Upper lobe of right lung (tissue), 1 donor: ENCODE measurements at places on chromosomes 5 and 9. TPM values are rescaled to one million over a fixed set of nuclear protein-coding genes. Genes with fewer than 3 reads are reported as not detected.

Gene AUH
- 18.6 TPM for total RNA-seq

Gene CCL21
- 37.7 TPM for total RNA-seq

Gene PHYKPL
- 96.1 TPM for total RNA-seq

DNA sequence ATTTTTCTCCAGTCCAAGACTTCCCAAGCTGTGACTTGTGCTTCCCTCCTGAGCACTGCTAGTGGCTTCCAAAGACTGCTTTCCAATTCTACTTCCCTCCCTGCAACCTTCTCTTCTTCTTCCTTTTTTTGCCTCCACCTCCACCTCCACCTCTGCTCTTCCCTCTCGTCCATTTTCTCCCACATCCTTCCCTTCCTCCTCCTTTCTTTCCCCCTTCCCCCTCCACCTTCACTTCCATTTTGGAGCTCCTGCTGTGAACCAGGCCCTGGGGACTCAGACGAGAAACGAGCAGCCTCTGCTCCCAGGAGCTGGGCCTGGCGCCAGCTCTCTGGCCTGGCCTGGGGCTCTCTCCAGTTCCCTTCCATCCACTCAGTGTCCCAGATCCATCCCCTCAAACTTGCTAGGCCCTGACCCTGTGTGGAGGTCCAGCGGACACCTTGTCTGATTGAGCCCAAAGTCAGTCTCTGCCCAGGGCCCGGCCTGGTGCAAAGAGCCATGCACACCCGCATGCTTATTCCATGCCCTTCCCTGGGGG, 5.6 kb downstream of the GADD45G start:
- H3K27ac ChIP-seq = no peak overlapping the region
- H3K36me3 ChIP-seq = no peaks in the 10 kb centered on the region
- H3K4me3 ChIP-seq = no peak overlapping the region
- no peaks in the 10 kb centered on the region for H3K27me3 ChIP-seq
- peak; percentile 12 for DNase-seq

- peaks cover 34% of the 10 kb centered on the region for H3K27me3 ChIP-seq
- H3K4me3 ChIP-seq = no peak overlapping the region
- no peaks in the 10 kb centered on the region for H3K36me3 ChIP-seq
- H3K4me1 ChIP-seq = peaks cover 9% of the 10 kb centered on the region
These were observed 3.9 kb upstream of the SLC6A3 start for GRCh38 chr5:1449081-1449630.

GRCh38 chr5:158344376-158344775, 485.4 kb upstream of the CLINT1 start:
- no peaks in the 10 kb centered on the region for H3K4me1 ChIP-seq
- no peak overlapping the region for H3K27ac ChIP-seq
- no peak for DNase-seq
- H3K27me3 ChIP-seq = no peaks in the 10 kb centered on the region
- H3K36me3 ChIP-seq = no peaks in the 10 kb centered on the region
- H3K4me3 ChIP-seq = no peak overlapping the region

- H3K27ac ChIP-seq = no peak overlapping the region
- H3K4me3 ChIP-seq = no peak overlapping the region
- peaks cover 3% of the 10 kb centered on the region for H3K4me1 ChIP-seq
These were observed 95.1 kb downstream of the ANXA2R start for GRCh38 chr5:42944989-42945388.

DNA sequence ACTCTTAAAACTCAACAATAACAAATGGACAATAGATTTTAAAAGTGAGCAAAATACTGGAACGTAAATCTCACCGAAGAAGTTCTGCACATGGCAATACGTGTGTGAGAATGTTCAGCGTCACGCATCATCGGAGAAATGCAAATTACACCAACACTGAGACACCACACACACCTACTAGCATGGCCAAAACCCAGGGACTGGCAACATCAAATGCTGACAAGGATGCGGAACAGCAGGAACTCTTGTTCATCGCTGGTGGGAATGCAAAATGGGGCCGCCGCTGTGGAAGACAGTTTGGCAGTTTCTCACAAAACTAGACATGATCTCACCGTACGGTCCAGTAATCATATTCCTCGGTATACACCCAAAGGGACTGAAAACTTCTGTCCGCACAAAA, 21.6 kb upstream of the CLPTM1L start:
- no peak for DNase-seq
- no peaks in the 10 kb centered on the region for H3K4me1 ChIP-seq
- H3K4me3 ChIP-seq = no peak overlapping the region
- H3K27ac ChIP-seq = no peak overlapping the region
- no peaks in the 10 kb centered on the region for H3K36me3 ChIP-seq

DNA sequence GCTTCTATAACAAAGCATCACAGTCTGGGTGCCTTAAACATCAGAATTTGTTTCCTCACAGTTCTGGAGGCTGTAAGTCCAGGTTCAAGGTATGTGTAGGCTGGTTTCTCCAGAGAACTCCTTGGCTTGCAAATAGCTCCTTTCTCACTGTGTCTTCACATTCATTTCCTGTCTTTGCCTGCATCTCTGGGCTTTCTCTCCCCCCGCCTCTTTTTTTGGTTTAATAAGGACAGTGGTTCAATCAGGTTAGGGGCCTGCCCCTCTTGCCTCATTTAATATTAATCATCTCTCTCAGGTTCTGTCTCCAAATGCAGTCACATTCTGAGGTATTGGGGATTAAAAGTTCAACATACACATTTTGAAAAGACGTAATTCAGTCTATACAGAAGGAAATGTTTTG, 225.5 kb upstream of the ATP10B start:
- H3K36me3 ChIP-seq = no peaks in the 10 kb centered on the region
- no peak for DNase-seq
- H3K4me1 ChIP-seq = no peaks in the 10 kb centered on the region
- no peak overlapping the region for H3K4me3 ChIP-seq

GRCh38 chr5:96220610-96221390, 212.2 kb downstream of the PCSK1 start:
- no peak overlapping the region for H3K4me3 ChIP-seq
- no peaks in the 10 kb centered on the region for H3K4me1 ChIP-seq
- DNase-seq = no peak
- no peak overlapping the region for H3K27ac ChIP-seq
- no peaks in the 10 kb centered on the region for H3K27me3 ChIP-seq

DNA sequence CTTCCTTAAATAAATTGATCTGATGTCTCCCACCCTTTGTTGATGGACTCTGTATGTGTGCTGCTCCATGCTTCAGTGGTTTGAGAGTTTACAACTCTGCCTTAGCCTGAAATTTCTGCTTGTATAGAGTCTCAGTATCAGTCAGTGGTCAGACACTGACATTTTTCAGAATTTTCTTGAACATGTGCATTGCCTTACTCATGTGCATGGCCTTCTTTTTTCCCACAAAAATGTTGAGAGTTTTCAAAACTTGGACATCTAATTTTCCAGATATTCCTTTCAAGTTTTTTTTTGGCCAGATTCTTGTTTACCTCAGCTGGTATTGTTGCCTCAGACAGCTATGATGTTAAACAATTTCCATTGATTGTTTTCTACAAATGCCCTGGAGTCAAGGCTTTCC, 427.1 kb upstream of the CHD1 start:
- H3K27me3 ChIP-seq = no peaks in the 10 kb centered on the region
- H3K27ac ChIP-seq = no peak overlapping the region
- no peaks in the 10 kb centered on the region for H3K4me1 ChIP-seq
- DNase-seq = no peak

- no peaks in the 10 kb centered on the region for H3K27me3 ChIP-seq
- no peak overlapping the region for H3K4me3 ChIP-seq
- no peaks in the 10 kb centered on the region for H3K4me1 ChIP-seq
- no peak overlapping the region for H3K27ac ChIP-seq
- no peak for DNase-seq
These were observed 283.9 kb downstream of the PJA2 start for GRCh38 chr5:109125755-109126429.

DNA sequence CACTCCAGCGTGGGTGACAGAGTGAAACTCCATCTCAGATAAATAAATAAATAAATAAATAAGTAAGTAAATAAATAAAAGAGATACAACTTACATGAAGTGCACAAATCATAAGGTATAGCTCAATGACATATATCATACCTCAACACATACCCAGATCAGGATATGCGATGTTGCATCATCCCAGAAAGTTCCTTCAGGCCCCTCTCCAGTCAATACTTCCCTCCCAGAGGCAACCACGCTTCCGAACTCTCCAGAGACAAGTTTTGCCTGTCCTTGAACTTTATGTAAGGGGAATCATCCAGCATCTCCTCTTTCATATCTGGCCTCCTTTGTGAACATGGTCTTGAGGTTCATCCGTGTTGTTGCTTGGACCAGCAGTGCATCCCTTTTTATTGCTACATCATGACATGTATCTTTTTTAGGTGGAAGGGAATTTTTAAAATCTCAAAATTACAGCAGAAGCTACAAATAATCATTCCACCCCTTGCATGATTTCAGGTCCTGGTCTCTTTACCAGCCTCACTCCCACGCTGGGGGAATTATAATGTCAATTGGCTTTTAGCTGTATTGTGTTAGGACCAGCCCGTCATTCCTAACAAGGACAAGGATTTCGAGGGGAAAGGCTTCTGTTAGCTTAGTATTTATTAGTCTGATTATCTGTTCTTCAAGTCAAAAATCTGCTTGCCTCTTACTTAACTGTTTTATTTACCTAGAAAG, 32.9 kb upstream of the AOPEP start:
- H3K27ac ChIP-seq = no peak overlapping the region
- no peaks in the 10 kb centered on the region for H3K27me3 ChIP-seq
- no peaks in the 10 kb centered on the region for H3K36me3 ChIP-seq
- no peak for DNase-seq
- H3K4me3 ChIP-seq = no peak overlapping the region
